Breast epithelium (tissue), 4 donors: ENCODE measurements at places on chromosomes 1 and 21. TPM values are rescaled to one million over a fixed set of nuclear protein-coding genes. Genes with fewer than 3 reads are reported as not detected.

PSRC1 gene
- total RNA-seq, result 4.2 TPM

GRCh38 chr1:8448911-8449661 is 131.2 kb downstream of the SLC45A1 start:
- no peak for DNase-seq

CD84 gene
- 9.8 TPM for total RNA-seq

DNA sequence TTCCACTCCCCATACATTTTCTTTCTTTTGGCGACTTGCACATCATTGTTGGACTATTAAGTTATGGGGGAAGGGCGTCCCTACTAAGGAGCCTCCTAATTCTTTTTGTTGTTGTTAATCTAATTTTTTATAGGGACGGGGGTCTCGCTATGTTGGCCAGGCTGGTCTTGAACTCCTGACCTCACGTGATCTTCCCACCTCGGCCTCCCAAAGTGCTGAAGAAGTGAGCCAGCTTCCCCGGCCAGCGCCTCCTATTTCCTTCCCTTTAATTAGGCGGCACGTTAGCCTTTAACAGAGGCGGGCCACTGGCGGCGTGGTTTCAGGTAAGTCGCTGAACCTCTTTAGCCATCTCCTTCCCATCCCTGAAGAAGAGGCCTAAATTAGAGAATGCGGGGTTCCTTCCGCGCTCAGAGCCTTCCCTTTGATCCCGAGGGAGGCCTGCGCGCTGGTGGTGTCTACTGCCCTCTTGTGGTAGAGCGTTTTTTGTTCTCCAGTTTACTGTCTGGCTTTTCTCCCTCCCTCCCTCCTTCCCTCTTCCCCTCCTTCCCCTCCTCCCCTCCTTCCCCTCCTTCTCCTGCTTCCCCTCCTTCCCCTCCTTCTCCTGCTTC is 38.1 kb downstream of the TNFRSF9 start:
- DNase-seq, result no peak

DNA sequence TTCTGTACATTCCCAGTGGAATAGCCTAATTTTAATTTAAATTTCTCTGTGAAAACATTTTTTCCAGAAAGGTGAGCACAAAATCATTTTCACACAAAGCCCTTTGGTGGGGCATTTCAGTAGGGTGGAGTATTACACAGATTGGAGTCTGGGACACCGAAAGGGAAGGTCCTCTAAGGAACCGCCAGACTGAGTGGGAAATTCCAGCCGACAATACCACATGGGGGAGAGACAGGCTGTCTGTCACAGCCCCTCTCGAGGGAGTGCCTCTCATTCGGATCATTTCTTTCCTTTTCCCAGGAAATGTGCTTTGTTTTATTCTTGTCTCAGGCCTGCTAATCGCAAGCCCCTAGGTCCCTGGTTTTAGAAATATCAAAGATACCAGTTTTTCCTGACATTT is 150.6 kb upstream of the HOOK1 start:
- DNase-seq, result no peak

RIPK4 gene
- 15.7 TPM for total RNA-seq

HES3 gene
- total RNA-seq, result not detected
